Fibroblast of skin of left quadriceps (primary cell): ENCODE measurements at places on chromosomes 6 and 20.
A peak's percentile ranks its signal among the peaks of the same experiment; 100 is the strongest.

DNA sequence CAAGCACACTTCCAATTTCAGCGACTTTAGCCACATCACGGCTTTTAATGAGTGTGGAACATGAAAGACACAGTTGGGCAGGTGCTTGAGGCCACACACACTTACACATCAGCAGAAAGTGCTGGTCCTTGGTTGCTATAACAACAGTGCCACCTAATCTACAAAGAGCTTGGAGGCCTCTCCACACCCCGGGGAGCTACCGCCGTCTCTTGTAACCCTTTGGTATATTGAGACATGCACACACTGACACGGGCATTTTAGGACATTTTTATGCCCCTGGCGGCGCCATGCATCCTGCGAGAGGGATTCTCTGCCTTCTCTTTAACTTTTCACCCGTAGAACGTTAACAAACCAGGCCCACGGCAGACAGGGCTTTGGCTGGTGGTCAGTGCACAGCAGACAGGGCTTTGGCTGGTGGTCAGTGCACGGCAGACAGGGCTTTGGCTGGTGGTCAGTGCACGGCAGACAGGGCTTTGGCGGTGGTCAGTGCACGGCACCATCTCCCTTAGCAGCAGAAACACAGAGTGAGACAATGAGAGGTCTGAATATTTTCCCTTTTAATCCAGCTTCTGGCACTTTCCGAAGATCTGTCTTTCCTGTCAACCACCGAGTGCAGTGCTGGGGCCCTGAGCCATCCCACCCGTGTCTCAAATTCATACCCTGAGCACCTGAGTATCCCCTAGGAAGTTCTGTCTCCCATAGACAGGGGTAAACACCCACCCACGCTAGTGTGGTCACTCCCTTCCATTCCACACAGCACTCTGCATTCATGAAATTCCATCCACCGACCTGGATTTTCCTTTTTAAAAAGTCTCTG is 116.6 kb upstream of the RPS6KA2 start:
- no peak for DNase-seq

DNA sequence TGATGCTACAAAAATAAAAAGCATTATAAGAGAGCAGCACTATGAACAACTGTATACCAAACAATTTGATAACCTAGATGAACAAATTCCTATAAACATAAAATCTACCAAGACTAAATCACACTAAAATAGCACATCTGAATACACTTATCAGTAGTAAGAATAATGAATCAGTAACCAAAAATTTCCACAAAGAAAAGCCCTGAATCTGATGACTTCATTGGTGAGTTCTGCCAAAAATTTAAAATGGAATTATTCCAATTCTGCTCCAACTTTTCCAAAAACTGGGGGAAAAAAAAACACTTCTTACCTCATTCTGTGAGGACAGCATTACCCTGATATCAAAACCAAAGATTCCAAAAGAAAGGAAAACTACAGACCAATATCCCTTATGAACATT is 206.2 kb downstream of the WDR27 start:
- peak; percentile 69 for DNase-seq

DNA sequence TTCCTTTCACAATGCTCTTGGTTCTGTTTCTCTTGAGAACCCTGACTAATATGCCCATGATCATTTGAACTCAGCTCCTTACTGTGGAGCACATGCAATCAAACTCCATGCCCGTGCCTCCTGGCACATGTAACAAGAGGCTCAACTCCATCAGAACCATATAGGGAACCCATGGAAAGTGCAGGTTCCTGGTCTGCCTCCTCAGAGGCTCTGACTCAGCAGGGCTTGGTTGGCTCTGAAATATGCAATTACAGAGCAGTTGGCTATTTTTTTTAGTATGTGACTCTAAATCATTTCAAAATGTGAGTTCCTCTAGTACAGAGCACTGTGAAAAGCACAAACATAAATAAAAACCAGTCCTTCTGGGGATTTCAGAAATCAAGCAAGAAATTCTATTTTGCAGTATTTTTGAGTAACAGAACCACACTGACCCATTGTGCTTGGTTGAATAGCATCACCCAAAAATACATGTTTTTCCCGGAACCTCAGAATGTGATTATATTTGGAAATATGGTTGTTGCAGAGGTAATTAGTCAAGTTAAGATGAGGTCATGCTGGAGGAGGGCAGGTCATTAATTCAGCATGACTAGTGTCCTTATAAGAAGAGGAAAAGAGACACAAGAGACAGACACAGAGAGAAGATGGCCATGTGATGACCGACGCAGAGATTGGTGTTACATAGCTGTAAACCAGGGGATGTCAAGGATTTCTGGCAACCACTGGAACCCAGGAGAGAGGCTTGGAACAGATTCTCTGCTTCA is 13.2 kb upstream of the MAP3K4 start:
- DNase-seq, result peak; percentile 65

- no peak for DNase-seq
These were observed 67.9 kb upstream of the BHLHE23 start for GRCh38 chr20:63074631-63075030.

- no peak for DNase-seq
These were observed 50.9 kb downstream of the TRMT6 start for GRCh38 chr20:5899444-5899843.

GRCh38 chr20:24994470-24995368 is 2.2 kb upstream of the APMAP start:
- peak; percentile 56 for DNase-seq

DNA sequence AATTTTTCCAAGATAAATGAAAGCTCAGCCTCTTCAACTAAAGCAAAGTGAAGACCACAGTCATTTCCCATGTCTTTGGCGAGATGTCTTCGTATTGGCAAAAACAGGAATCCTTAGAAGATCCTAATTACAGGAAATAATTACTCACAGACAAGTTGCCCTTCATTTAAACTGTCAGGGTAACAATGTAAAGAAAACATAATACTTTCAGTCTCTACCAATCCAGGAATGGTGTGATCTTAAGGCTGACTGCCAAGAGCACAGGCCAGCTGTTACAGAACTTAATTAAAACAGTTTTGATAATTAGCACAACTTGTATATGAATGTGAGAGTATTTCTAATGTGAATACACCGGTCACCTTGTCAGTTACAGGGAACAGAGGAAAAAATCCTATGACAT is 292.2 kb downstream of the PACRG start:
- no peak for DNase-seq

GRCh38 chr6:166599205-166599604 is 12.7 kb upstream of the RAMACL start:
- no peak for DNase-seq

- no peak for DNase-seq
These were observed 216.9 kb downstream of the GMDS start for GRCh38 chr6:2028457-2029038.

DNA sequence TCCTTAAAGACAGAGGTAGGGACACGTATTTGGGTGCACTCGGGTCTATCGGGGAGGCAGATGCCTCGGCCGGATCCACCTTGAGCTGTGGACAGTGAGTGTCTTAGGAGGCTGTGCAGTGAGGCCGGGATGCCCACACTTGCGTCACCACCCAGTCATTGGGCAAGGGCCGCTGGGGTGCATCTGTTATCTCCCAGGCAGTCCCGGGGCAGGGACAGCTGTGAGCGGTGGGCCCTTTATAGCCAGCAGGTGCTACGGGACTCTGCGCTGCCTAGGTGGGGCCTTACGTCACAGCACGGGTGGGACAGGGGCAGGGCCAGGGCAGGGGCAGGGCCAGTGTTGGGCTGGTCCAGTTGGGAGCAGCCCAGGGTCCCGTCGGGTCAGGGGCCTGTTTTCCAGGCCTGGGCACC is 689 bp upstream of the COL20A1 start:
- DNase-seq, result no peak

GRCh38 chr6:143596866-143597265 is 80.9 kb upstream of the PHACTR2 start:
- no peak for DNase-seq

GRCh38 chr20:51995551-51995951 is 193.2 kb upstream of the SALL4 start:
- DNase-seq, result peak; percentile 46

DNA sequence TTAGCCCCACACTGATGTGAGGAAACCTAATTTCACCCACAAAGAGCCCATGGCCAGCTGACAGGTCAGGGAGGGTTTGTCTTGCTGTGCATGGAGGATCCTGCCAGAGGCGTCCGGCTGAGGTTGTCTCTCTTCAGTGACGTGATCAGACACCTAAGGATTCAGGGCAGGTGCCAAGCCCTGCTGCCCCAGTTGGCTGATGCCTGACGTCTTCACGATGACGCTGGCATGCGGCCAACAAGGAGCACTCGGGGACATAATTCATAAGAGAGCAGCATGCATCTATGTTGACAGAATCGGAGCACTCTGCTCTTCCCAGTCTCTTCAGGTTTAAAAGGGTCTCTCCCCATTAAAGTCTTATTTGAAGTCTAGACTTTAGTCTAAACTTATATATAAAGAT is 47.8 kb downstream of the PSMB1 start:
- DNase-seq, result no peak

GRCh38 chr6:157652601-157653363 is 170.3 kb upstream of the SNX9 start:
- no peak for DNase-seq

DNA sequence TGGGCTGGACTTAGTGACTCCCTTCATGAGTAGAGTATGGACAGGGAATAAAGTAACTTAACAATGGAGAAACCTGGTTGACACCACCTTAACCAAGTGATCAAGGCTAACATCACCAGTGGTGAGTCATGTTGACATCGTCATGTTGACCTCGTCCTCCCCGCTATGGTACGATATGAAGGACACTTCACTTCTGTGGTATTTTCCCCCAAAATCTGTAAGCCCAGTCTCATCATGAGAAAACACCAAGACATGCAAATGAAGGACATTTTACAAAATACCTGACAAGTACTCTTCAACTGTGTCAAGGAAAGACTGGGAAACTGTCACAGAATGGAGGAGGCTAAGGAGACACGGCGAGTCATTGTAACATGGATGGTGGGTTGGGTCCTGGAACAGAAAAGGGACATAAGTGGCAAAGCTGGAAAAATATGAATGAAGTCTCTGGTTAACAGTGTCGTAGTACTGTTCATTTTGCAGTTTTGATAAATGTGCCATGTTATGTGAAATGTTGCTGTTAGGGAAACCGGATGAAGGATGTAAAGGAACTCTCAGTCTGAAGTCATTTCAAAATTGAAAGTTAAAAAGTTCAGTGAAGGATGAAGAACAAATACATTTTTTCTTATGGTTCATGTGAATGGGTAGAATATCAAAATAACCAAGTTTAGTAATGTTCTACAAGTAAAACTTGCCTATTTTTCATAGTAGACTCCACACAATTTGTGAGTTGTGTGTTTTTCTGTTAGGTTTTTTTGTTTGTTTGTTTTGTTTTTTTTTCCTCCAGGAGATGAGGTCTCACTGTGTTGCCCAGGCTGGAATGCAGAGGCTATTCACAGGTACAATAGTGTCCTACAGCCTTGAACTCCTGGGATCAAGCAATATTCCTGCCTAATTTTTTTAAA is 247.5 kb downstream of the TMEM242 start:
- DNase-seq, result no peak

GRCh38 chr6:50929323-50929722 is 110.7 kb downstream of the TFAP2B start:
- no peak for DNase-seq

DNA sequence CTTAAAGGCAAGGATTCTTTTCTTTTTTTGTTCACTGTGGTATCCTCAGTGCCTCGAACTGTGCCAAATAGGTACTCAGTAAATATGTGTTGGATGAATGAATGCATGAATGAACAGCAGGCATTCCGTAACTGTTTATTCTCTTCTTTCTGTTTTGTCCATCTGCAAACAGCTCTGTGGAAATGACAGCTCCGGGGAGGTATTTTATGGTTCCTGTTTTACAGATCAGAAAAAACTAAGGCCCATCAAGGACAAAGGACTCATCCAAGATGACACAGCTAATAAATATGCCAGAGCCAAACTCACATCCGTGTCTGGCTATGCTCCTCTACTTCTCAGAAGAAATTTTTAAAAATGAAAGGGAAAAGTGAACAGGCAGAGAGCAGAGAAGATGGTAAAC is 21.0 kb downstream of the JPH2 start:
- no peak for DNase-seq

DNA sequence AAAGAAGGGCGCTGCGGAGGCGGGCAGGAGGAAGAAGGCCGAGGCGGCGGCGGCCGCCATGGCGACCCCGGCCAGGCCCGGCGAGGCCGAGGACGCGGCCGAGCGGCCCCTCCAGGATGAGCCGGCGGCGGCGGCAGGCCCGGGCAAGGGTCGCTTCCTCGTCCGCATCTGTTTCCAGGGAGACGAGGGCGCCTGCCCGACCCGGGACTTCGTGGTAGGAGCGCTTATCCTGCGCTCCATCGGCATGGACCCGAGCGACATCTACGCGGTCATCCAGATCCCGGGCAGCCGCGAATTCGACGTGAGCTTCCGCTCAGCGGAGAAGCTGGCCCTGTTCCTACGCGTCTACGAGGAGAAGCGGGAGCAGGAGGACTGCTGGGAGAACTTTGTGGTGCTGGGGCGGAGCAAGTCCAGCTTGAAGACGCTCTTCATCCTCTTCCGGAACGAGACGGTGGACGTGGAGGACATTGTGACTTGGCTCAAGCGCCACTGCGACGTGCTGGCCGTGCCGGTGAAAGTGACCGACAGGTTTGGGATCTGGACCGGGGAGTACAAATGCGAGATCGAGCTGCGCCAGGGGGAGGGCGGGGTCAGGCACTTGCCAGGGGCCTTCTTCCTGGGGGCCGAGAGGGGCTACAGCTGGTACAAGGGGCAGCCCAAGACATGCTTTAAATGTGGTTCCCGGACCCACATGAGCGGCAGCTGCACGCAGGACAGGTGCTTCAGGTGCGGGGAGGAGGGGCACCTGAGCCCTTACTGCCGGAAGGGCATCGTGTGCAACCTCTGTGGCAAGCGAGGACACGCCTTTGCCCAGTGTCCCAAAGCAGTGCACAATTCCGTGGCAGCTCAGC is 780 bp downstream of the ZCCHC3 start:
- no peak for DNase-seq

DNA sequence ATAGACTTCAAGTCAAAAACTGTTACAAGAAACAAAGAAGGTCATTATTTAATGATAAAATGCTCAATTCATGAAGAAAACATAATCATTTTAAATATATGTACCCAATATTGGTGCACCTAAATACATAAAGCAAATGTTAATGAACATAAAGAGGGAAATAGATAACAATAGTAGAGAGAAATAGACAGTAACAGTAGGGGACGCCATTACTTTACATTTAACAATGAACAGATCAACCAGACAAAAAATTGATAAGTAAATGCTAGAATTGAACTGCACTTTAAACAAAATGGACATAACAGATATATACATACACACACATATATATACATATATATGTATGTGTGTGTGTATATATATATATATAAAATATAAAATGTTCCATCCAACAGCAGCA is 37.4 kb downstream of the IL22RA2 start:
- no peak for DNase-seq

GRCh38 chr6:153591159-153591558 is 447.9 kb upstream of the OPRM1 start:
- no peak for DNase-seq

GRCh38 chr20:58440021-58440767 is 51.2 kb downstream of the VAPB start:
- DNase-seq, result no peak

- DNase-seq, result no peak
These were observed 75.4 kb downstream of the ARHGAP18 start for GRCh38 chr6:129634411-129635230.
